ENCODE measurements at places on chromosomes 2 and 18.
A peak's percentile ranks its signal among the peaks of the same experiment; 100 is the strongest.

DNA sequence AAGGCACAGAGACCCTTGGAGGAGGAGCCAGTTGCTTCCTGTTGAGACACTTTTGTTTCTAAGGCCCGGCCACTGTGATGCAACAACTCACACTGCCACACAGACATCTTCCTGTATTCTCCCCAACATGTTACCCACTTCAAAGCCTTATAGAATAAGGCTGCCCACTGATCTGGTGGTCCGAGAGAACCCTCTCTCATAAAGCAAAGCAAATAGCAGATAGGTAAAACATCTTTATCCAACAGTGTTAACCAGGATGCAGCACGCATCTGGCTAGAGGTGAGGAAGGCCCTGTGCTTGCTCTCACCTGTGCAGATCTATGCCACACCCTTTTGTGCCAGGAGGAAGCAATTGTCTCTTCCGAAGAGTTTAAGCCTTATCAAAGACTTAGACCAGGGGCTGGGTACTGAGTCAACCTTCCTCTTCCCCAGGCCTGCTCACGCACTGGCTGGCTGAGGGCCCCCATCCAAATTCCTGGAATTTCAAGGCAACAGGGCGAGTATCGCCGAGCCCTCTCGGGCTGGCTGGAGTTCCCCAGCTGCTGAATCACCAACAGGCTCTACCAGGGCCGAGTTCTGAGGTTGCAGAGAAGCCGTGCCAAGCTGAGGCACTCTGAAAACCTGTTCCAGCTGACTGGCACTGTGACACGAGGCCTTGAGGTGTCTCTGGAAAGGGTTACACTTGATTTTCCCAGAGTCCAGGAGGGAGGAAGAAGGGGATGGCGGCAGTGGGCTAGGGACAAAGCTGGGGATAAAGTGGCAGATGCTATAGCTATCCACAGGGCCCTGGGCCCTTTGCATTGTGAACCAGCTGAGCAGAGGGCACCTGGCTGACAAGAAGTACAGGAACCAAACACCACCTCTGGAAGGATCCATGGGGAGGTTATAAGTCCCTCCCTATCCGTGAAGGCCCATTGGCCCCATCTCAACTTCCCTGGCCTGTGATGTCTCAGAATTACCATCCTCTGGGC, 29.3 kb downstream of the TGFA start:
- no peak for DNase-seq

DNA sequence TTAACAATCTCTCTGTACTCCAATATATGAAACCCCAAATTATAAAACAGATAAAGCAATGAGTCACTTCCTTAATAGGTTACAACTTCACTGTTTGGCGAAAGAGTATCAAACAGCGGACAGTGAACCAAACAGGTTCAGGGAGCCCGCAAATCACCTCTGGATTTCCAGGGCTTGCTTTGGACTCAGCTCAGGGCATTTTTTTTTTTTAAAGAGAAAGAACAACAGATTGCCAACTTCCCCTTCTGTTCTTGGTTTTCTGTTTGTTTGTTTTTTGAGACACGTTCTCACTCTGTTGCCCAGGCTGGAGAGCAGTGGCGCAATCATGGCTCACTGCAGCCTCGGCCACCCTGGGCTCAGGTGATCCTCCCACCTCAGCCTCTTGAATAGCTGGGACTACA, 52.7 kb downstream of the ABCB11 start:
- no peak for DNase-seq

GRCh38 chr2:102975996-102976975, 214.5 kb downstream of the TMEM182 start:
- no peak for DNase-seq

- no peak for DNase-seq
Measured at GRCh38 chr18:4636967-4637366, 181.9 kb upstream of the DLGAP1 start.

GRCh38 chr2:228669690-228670089, 488.2 kb upstream of the SPHKAP start:
- DNase-seq: no peak

- no peak for DNase-seq
Measured at GRCh38 chr2:98445177-98445682, 572 bp downstream of the INPP4A start.

DNA sequence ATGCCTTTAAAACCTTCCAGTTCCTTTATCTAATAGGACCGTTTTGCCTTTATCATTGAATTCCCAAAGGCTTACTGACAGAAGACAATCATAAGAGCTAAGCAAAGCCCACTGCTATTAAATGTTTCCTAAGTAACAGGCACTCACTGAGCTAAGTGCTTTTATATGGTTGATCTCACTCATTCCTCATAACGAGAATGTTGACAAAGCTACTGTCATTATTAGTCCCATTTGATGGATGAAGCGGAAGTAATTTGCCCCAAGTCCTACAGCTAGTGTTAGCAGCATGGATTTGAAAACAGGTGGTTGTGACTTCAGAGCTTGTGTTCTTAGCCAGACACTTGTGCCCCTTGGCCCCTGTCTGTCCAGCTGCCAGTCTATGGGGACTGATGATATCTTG, 134.8 kb upstream of the SERPINE2 start:
- no peak for DNase-seq

DNA sequence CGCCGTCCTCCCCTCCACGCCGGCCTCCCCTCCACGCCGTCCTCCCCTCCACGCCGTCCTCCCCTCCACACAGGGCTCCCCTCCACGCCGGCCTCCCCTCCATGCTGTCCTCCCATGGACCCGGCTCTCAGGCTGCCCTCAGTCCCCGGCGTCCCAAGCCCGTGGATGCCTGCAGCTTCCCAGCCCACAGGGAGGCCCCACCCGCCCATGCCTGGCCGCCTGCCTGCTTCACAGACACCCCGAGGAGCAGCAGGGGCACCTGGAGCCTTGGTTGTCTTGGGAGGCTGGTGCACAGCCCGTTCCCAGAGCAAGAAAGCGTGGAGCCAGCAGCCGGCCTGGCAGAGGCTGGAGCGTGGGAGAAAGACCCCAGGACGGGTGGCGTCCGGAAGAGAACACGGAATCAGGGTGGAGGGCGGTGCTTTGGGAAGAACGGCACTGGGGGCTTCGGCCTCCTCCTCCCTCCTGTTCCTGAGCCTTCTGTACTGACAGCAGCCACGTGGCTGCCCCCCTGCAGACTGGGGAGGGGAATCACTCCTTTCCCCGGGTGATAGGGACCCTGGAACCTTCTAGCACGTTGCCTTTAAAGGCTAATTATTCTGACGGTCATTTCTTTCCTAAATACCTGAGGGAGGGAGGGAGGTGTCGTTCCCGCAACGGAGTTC, 26.2 kb upstream of the KCNG2 start:
- DNase-seq: no peak

DNA sequence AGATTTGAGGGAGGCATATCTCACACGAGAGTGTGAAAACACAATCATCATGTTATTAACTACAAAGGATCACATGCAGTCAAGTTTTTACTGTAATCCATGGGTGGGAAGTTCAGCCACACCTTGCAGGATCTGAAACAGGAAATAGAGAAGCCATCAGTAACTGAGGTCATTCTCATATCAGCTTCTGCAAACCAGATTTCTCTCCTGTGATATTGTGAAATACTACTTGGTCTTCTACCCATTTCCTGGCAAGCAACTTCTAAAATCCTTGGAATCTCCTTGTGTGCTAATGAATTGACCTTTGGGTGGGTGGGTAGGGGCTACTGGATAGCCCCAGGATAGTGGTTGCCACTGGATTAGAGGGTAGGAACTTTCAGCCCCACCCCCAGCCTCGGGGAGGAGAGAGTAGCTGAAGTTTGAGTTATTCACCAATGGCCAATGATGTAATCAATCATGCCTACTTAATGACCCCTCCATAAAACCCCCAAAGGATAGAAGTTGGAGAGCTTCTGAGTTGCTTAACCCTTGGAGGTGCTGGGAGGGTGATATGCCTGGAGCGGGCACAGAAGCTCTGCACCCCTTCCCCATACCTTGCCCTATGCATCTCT, 25.6 kb upstream of the TGIF1 start:
- DNase-seq: no peak

GRCh38 chr2:229996320-229996719, 72.4 kb downstream of the SLC16A14 start:
- DNase-seq: no peak

DNA sequence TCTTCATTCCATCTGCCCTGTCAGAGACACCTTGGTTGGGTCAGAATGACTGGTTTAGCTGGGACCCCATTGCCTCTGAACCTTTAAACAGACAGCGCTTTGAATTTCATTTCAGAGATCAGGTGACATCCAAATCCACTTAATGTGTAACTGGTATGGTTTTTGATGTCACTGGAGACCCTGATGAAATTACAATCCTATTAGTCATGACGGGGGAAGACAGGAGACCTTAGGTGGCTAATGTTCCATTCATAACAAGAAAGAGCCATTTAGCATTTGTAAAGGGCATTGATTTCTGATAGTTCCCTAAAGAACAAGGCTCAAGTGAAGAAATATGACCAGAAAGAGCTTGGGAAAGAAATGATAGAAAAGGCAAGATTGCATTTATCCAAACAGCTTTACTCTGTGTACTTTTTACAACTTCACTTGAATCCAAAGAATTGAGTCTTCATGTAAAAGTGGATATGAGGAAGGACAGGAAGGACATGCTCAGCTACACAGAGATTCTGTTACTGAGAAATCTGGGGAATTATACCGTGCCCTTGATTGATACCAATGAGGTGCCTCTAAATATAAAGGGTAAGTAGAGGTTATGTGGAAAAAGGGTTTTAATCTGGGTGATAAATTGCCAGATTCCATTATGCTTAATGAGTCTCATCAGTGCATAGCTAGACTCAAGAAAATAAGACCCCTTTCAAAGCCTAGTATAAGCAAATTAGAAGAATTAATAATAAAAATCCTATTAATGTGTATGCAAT, 198.2 kb downstream of the NCKAP5 start:
- no peak for DNase-seq

DNA sequence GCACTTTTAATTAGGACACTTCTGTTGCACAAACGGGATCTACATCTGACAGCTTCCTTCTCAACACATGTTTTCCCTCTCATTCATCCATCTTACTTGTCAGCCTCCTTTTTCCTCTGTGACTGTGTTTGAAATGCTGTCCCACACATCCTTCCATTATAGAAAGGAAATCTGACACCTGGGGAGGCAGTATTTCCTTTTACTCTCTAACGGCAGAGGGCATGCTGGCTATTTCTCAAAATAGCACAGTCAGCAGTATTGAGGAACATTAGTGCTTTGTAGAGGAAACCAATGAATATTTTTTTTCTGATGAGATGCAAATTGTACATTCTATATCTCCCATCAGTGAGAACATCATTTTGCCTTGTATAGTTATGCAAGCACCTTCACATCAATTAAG, 668.7 kb downstream of the SLC4A3 start:
- DNase-seq: no peak

DNA sequence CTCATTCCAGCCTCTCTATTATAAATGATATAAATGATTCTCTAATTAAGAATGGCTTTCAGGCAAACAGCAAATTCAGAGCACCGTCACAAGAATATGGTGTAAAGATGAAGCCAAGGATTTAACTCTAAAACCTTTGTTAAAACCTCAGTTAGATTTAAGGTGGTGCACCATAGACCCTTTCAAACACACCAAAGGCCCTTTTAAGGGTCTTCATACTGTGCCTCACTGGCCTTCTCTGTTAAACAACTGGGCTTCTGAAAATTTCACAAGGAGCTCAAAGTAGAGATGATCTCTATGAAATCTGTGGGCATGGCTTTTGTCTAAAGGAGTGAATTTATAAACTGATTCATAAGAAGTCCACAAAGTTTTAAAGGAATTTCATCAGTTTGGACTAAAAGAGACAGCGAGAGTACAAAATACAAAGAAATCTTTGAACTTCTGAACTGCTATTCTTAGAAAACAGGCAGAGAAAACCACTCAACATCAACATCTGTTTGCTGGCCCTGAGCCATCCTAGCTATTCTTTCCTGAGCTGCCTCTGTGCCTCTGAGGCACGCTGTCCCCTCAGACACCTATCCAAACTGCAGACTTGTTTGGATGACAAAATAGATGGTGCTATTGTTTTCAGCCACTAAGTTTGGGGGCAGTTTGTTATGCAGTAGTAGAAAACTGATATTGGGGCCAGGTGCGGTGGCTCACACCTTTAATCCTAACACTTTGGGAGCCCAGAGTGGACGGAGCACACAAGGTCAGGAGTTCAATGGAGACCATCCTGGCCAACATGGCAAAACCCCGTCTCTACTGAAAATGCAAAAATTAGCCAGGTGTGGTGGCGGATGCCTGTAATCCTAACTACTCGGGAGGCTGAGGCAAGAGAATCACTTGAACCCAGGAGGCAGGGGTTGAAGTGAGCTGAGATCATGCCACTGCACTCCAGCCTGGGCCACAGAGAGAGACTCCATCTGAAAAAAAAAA, 72.9 kb upstream of the MYCN start:
- no peak for DNase-seq

GRCh38 chr18:13473751-13474150, 252.6 kb downstream of the FAM210A start:
- no peak for DNase-seq

GRCh38 chr2:99662761-99663341, 173.0 kb upstream of the REV1 start:
- DNase-seq: no peak

DNA sequence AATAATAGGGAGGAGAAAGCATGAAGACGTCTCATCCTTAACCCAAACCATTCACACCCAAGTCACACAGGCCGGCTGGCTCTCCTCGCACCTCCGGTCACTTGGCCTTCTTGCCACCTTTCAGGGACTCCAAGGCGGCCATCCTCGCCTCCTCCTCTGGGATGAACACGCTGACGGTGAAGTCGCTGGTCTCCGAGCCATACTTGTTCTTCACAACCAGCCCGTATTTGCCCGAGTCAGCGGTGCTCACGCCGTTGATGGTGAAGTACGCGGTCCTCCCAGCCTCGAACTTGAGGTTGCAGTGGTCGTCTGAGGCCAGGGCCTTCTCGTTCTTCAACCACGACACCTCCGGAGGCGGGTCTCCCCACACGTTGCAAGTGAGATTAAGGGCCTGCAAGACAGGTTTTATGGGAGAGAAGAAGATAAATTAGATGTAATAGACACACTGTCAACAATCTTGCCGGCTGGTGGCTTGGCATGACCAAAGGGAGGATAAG, 54.3 kb upstream of the LPIN2 start:
- no peak for DNase-seq

DNA sequence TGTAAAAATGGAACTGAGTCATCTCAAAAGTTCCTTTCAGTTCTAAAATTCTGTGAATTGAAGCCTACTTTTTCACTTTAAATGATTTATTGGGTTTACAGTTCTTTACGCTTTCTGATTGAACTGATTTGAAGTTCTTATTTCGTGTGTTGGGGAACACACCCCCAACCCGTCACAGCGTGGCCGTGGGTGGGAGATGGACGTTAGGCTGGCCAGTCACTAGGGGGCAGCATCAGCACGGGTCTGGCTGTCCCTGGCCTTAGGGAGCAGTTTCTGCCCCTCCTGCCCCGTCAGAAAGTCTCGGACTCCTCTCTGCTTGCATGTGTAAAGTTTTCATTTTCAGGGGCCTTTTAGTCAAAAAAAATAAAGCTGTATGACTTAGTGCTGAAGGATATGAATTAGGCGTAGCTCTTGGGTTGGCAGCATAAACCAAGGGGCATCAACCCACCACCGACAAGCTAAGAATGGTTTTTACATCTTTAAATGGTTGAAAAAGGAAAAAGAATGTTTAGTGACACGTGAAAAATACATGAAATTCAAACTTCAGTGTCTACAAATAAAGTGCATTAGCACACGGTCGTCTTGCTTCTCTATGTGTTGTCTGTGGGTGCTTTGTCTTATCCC, 63.4 kb downstream of the ZCCHC2 start:
- peak; percentile 60 for DNase-seq
